Fibroblast of skin of left quadriceps (primary cell): ENCODE measurements at places on chromosomes 7 and 10.
A peak's percentile ranks its signal among the peaks of the same experiment; 100 is the strongest.

GRCh38 chr7:133155642-133156041, 73.8 kb upstream of the CHCHD3 start:
- no peak for DNase-seq

DNA sequence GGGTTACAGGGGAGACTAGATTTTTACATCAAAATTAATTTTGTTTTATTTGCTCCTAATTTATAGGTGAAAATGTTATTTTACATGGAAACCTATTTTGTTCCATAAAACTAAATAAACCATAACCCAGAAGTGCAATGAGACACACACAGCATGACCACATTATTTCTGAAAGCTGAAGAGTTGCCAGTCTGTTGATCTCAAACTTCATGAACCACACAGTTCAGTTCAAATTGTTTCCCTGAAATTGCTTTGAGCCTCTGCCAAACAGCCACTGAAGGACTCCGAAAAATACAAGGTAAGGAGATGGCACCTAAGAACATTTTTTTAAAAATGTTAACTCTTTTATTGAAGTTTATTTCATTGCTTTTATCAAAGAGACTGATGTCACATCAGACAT, 25.0 kb upstream of the ITGB8 start:
- DNase-seq = no peak

DNA sequence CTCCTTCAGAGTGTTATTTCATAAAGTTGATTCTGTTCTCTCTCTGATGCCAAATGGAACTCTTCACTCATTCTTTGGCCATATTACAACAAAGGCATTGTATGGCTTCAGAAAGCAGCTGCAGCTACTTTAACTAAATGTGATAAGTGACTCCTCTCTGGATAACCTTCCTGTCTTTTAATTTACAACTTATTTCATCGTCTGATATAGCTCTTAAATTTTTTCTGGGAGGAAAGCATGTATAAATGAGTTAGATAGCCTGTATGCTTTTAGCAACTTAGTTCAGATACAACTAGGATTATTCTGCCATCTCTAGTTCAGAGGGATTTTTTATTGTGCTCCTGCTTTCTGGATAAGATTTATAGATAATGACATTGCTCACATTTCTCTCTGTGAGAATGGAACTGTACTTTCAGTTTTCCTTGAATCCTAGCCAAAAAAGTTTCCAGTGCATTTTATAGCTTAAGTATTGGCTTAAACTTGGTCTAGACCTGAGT, 57.5 kb downstream of the KLHDC10 start:
- DNase-seq = peak; percentile 50

DNA sequence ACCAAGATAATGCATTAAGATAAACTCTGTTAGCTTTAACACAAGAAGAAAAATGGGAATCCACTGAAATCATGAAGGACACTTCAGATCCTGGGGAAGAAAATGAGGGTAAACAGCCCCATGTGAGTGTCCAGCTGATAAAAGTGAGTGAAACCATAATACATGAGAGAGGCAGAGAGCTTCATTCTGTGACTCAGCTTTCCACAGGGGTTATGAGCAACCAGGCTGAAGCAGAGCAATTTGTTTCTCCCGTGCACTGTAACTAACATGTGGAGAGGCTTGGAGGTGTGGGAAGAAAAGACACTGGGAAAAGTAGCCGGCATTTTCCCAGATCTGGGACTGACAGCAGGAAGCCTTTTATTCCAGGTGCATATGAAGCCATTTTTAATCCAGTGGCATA, 971.7 kb downstream of the ANKRD7 start:
- no peak for DNase-seq

- DNase-seq = no peak
Measured at GRCh38 chr10:34789966-34790506, 25.1 kb downstream of the PARD3 start.

DNA sequence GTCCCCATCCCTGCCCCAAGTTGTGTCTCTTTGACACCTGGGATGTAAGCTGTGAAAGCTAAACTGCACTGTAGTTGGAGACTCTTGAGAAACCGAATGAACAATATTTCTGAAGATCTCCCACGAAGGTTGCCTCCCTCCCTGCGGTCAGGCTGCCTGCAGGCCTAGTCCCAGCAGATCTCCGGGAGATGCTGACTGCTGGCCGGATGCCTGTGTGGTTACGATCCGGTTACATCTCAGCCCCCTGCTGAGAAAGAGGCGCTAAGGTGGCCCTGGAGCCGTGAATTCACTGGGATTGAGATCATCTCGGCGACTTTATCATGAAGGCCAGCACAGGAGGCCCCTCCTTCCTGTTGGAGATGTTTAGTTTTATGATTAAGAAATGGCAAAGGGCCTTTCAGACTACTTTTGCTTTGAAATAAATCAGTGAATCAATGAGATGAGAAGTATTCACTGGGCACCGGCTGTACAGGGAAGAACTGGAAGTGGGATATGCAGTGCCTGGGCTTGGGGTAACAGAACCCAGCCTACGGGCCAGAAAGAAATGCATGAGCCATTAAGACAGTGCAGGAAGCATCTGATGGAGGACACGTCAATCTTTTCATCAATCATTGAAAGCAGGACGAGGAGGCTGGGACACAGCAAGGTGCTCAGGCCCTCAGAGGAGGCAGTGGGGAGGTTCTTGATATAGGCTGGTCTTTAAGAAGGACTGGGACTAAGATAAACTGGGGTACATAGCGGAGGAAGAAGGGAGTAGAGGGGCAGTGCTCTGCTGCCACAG, 177.6 kb downstream of the PRKAG2 start:
- DNase-seq = peak; percentile 90

DNA sequence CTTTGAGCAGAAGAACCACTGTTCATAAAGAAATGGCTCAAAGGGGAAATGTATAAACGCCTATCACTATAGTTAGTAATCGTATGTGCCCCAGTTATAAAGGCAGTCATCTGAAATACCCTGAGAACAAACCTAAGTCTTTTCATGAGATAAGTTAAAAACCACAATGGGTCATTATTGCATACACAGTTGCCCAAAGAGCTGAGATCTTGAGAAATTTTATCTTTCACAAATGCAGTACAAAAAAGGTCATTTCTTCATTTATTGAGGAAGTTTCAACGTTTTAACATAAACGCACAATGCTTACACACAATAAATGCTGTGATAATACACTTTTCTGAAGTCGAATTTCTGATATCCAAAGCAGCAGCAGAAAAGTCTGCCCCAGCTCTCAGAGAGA, 114.4 kb downstream of the MICU1 start:
- DNase-seq = no peak

DNA sequence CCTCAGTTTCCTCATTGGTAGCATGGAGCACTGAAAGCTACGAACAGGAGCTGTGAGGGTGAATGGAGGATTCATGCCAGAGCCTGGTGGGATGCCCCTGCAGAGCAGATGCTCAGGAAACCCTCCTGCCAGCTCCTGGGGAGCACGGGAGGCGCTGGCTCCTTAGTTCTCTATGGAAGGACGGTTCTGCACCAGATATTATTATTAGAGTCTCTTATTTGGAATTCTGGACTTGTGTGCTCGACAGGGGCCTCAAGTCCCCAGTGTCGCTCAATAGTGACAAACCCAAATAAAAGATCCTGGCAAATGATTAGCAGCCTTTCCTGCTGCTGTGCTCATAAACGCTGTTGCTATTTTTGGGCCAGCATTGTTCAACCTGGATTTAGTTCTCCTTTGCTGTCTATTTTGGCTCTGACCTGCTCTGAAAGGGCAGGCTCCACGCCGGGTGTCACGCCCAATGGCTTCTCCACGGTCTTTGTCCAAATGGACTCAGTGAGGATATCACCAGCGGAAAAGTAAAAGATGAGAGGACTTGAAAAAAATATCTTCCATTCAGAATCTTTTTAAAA, 23.0 kb upstream of the KLF6 start:
- DNase-seq = no peak

DNA sequence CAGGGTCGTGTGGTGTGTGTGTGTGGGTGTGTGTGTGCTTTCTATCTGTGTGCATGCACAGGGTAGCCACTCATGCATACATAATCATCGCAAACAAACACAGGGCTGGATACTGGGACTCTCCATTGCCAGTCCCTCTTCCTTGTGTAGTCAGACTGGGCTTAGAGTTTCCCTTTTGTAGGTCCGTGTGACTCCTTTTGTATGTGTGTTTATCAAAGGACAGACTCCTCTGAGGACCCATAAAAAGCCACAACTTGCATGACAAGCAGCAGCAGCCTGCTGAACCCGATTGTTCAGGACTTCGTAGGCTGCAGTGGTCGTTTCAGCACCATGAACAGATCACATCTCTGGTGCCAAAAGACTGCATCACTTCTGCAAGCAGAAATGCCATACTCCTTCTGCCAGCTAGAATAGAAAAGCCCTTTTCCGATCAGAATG, 895 bp downstream of the VSTM2A start:
- no peak for DNase-seq

DNA sequence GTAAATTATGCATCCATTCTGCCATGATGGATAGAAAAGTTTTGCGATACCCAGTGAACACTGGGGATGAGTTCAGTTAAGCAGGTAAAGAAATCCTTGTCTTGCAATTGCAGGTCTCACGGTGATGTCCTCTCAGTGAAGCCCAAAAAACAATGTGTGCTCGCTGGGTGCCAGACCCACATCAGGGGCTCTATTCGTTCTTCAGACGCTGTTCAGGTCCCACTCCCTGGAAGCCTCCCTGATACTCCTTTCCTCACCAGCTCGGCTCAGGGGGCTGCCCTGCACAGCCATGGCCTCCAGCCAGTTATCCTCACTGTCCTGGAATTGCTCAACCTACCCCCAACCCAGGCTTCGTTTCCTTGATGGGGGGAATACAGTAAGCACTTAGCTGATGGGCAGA, 323.5 kb downstream of the ADARB2 start:
- DNase-seq = no peak

GRCh38 chr7:128191136-128191844, 49.8 kb upstream of the LEP start:
- no peak for DNase-seq

DNA sequence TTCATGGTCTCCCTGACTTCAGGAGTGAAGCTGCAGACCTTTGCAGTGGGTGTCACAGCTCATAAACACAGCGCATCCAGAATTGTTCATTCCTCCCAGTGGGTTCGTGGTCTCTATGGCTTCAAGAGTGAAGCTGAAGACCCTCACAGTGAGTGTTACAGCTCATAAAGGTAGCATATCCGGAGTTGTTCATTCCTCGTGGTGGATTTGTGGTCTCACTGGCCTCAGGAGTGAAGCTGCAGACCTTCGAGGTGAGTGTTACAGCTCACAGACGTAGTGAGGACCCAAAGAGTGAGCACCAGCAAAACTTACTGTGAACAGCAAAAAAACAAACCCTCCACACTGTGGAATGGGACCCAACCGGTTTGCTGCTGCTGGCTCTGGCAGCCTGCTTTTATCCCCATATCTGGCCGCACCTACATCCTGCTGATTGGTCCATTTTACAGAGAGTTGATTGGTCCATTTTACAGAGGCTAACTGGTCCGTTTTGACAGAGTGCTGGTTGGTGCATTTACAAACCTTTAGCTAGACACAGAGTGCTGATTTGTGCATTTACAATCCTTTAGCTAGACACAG, 308.8 kb downstream of the PTPRN2 start:
- DNase-seq = no peak
